ENCODE measurements at places on chromosomes 2 and 18. TPM values are rescaled to one million over a fixed set of nuclear protein-coding genes. Genes with fewer than 3 reads are reported as not detected.

GRCh38 chr2:191190435-191190834, 39.6 kb upstream of the STAT4 start:
- DNase-seq = no peak

DNA sequence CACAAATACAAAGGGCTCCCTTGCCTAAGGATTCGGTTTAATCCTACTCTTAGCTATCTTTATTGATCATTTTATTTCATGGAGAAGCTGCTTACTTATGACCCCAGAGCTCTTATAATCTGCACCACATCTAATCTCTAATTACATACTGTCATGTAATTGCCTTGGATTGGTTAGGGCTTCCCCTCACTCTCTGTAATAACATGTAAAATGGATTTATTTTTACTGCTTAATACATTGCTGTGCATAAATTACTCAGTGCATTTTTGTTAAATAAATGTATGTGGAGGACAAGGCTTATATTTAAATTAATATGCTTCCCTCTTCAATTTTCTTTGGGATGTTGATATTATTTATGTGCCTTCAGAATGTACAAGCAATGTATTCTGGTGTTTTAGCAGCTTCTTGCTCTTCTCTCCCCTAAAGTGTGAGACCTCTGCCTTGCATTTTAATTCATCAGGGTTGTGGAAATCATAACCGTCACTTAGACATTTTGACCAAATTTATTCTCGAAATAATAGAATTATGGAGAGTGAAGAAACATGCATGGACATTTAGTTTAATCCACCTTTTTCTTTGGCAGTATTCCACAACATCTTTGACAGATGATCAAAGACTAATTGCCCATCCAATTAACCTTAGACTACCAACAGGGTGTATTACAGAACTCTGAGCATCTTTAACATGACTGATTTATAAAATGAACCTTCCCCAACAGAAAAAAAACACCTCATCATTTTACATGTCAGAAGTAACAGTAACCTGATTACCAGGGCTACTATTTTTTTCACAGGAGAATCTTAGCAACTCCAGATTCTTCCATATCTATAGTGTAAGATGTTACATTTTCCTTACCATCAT, 692.6 kb downstream of the LRRTM4 start:
- DNase-seq = no peak

GRCh38 chr2:69381337-69381737, 5.7 kb downstream of the GFPT1 start:
- no peak for DNase-seq

DNA sequence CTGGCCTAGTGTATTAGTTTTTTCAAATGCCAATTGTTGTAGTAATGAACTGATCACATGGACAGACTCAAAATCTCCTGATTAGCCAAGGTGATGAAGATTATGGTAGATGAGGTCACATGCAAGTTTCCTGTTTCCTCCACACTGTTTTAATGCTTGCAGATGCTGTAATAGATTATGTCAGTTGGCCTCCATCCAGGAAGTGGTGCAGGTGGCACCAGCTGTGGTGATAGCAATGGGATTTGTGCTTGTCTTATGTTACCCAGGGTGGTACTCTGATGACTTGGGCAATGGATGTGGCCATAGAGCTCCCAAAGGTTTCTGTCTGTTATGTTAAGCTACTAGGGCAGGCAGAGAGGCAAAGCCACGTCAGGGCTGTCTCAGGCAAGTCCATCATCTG, 332.9 kb upstream of the DDX18 start:
- no peak for DNase-seq

Gene SPDYA
- 3.6 TPM for polyA plus RNA-seq
